ENCODE measurements at places on chromosomes 2 and 18. TPM values are rescaled to one million over a fixed set of nuclear protein-coding genes. Genes with fewer than 3 reads are reported as not detected.

The FHOD3 gene
- polyA plus RNA-seq: 15.2 TPM

The DOK6 gene
- polyA plus RNA-seq: 1.6 TPM

The RAB11FIP5 gene
- 16.2 TPM for polyA plus RNA-seq

The KCTD1 gene
- 27.6 TPM for polyA plus RNA-seq

The PARD3B gene
- polyA plus RNA-seq: 4.0 TPM

The ZNF532 gene
- 51.6 TPM for polyA plus RNA-seq

The SLC11A1 gene
- 1.7 TPM for polyA plus RNA-seq

The EVA1A gene
- 4.9 TPM for polyA plus RNA-seq

The ADD2 gene
- polyA plus RNA-seq: 67.0 TPM

The RIT2 gene
- polyA plus RNA-seq: 8.6 TPM

The DSG1 gene
- polyA plus RNA-seq: 0.05 TPM

The GPR55 gene
- 0.08 TPM for polyA plus RNA-seq

The PMAIP1 gene
- polyA plus RNA-seq: 7.5 TPM

The MC5R gene
- polyA plus RNA-seq: not detected

The TTC27 gene
- 4.6 TPM for polyA plus RNA-seq

The EVX2 gene
- 0.14 TPM for polyA plus RNA-seq

The SLC25A12 gene
- polyA plus RNA-seq: 12.3 TPM

The CPS1 gene
- polyA plus RNA-seq: 1.5 TPM

The INHA gene
- 0.37 TPM for polyA plus RNA-seq

The DSC3 gene
- not detected for polyA plus RNA-seq

The RNF152 gene
- 0.56 TPM for polyA plus RNA-seq

The ATOH8 gene
- 15.8 TPM for polyA plus RNA-seq

The KATNAL2 gene
- 8.4 TPM for polyA plus RNA-seq

The CRACDL gene
- polyA plus RNA-seq: 40.7 TPM

The GNLY gene
- polyA plus RNA-seq: 4.5 TPM

The METTL8 gene
- 3.7 TPM for polyA plus RNA-seq

The ERBB4 gene
- polyA plus RNA-seq: 0.81 TPM

The DLGAP1 gene
- polyA plus RNA-seq: 8.0 TPM

The SH3RF3 gene
- 2.3 TPM for polyA plus RNA-seq

The DYNAP gene
- not detected for polyA plus RNA-seq

Measured in brain (organoid and tissue), 16 donors.